WTC11 (cell line): ENCODE measurements at places on chromosomes 6 and 20. TPM values are rescaled to one million over a fixed set of nuclear protein-coding genes. Genes with fewer than 3 reads are reported as not detected.

PPDPF gene
- 170 to 210 TPM (median 205 TPM) in 3 replicates for total RNA-seq

HMGA1 gene
- 2,446 to 2,677 TPM (median 2,610 TPM) in 3 replicates for total RNA-seq

SIM1 gene
- total RNA-seq = 0.09 to 0.11 TPM (median 0.11 TPM) in 3 replicates

DCBLD1 gene
- total RNA-seq = 9.6 to 11.2 TPM (median 10.6 TPM) in 3 replicates

BANF2 gene
- not detected in 3 replicates for total RNA-seq

HLA-DMB gene
- 1.1 to 2.7 TPM (median 2.3 TPM) in 3 replicates for total RNA-seq

GSTA3 gene
- total RNA-seq = not detected in 3 replicates

PRICKLE4 gene
- total RNA-seq = 0.50 to 1.5 TPM (median 0.82 TPM) in 3 replicates

GTF3C6 gene
- total RNA-seq = 65.5 to 69.0 TPM (median 67.0 TPM) in 3 replicates

ANGPT4 gene
- total RNA-seq = 0.20 to 0.32 TPM (median 0.25 TPM) in 3 replicates

- H3K4me3 ChIP-seq = peak overlapping the region; percentile 76
- DNase-seq = no peak
- H3K36me3 ChIP-seq = no peaks in the 10 kb centered on the region
These were observed 93.6 kb downstream of the NCR2 start for GRCh38 chr6:41428996-41429421.

- peaks cover 85% of the 10 kb centered on the region for H3K4me1 ChIP-seq
- peaks cover 39% of the 10 kb centered on the region for H3K27me3 ChIP-seq
- no peak overlapping the region for H3K4me3 ChIP-seq
- H3K27ac ChIP-seq = peak overlapping the region; percentile 71
- H3K36me3 ChIP-seq = 0 out of 2 replicates have a peak, but pooled peaks cover 2% of the 10 kb centered on the region
- no peak for DNase-seq
These were observed 8.6 kb downstream of the BMP7 start for GRCh38 chr20:57257701-57258453.

GRCh38 chr6:109001291-109001894 lies 93.3 kb downstream of the SESN1 start:
- peaks cover 12% of the 10 kb centered on the region for H3K4me1 ChIP-seq
- no peak overlapping the region for H3K4me3 ChIP-seq
- DNase-seq = no peak
- H3K27ac ChIP-seq = no peak overlapping the region

DNA sequence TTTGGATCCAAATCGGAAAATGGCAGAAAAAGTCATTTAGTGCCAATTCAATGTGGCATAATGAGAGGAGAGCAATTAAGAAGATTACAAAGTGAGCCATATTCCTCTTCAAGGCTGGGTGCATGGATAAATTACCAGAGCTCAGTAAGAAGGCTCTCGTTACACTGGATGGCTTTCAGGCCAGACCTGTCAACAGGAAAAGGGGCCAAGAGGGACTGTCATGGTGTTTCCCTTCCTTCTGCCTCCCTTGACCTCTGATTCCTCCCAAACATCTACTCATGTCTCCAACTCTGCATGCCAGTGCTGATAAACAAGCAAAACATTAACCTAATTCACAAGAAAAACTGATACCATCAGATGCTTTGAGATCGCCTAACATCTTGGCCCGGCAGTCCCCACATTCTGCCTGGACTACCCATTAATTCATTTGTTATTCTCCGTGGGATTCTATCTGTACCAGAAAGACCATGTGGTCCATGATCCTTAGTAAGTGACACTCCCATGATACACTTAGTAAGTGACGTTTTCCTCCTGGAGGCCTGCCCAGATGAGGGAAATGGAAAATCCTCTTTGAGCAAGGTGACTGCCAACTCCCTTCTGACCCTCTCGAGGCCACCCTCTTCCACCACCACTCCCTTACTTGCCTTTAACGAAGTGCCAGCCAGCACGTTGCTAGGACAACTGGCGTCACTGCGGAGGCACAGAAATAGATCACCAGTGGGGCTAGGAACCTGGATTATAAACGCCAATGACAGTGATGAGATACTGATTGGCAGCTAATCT lies 239.2 kb downstream of the GMPR start:
- H3K27me3 ChIP-seq = no peaks in the 10 kb centered on the region
- no peak overlapping the region for H3K4me3 ChIP-seq
- H3K27ac ChIP-seq = no peak overlapping the region
- H3K4me1 ChIP-seq = peaks cover 3% of the 10 kb centered on the region

GRCh38 chr6:92479831-92480230 lies 939.5 kb downstream of the EPHA7 start:
- no peak overlapping the region for H3K4me3 ChIP-seq
- H3K4me1 ChIP-seq = no peaks in the 10 kb centered on the region
- no peaks in the 10 kb centered on the region for H3K36me3 ChIP-seq
- no peak for DNase-seq

DNA sequence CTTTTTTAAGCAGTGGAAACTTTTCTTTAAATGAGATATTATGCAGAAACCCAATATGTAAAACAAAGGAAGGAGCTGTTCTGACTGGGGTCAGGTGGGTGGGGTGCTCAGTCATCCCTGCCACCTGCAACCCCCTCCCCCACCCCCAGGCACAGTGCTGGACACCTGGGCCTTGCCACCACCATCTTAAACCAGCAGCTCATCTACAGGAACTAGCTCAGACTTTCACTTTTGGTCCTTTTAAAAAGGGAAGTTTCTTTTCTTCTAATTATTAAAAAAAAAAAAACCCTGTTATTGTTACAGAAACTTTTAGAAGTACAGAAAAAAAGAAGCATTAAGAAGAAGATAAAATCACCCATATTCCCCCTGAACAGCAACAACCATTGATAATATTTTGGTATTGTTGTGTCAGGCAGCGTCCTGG lies 37.1 kb downstream of the PPP1R16B start:
- no peak for DNase-seq
- no peak overlapping the region for H3K4me3 ChIP-seq
- peak overlapping the region; percentile 45; the same call in 1 of the 2 replicates for H3K27ac ChIP-seq
- H3K27me3 ChIP-seq = no peaks in the 10 kb centered on the region
- H3K4me1 ChIP-seq = peaks cover 25% of the 10 kb centered on the region
- H3K36me3 ChIP-seq = no peaks in the 10 kb centered on the region

DNA sequence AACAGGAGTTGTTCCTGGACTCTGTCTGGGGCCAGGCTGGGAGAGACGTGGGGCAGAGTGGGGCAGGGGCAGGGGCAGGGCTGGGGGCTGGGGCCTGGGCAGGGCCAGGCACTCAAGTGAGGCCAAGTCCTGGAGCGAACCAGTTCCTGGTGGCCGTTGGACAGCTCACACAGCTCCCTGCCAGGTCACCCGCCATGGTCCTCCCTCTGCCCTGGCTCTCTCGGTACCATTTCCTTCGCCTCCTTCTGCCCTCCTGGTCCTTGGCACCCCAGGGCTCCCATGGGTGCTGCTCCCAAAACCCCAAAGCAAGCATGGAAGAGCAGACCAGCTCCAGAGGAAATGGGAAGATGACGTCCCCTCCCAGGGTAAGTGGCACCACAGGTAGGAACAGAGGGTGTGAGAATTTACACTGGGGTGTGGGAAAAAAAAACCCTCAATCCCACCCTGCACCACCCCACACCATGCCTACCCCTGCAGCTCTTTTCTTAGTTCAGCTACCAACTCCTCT lies at the start of gene MCCD1:
Gene MCCD1, plus strand, starts transcription at position 142 of the 508 bp plus-strand sequence. Its CDS starts 53 bp downstream, at position 195.
- no peaks in the 10 kb centered on the region for H3K27me3 ChIP-seq
- no peak within 1 kb of the TSS for H3K4me3 ChIP-seq
- peaks cover 42% of the 10 kb centered on the region for H3K36me3 ChIP-seq

DNA sequence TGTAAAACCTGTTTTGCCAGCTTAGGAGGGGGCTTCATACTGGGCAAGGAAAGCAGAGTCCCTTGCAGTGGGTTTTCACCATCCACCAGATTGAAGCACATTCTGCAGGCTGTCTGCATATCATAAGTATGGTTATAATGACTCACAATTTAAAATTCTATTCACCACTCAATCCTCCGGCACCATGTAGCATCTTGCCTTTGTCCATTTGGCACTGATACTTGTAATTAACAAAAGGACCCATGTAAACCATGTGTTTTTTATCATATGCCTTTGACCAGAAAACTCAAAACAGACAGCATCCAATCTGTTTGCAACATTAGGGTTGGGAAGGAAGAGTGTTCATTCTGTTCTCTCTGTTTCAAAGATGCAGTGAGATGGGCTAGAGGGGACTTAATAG lies 3.0 kb downstream of the CD83 start:
- DNase-seq = no peak
- H3K4me1 ChIP-seq = peaks cover 14% of the 10 kb centered on the region
- peaks cover 16% of the 10 kb centered on the region for H3K27me3 ChIP-seq

- DNase-seq = no peak
- no peak overlapping the region for H3K27ac ChIP-seq
- no peak overlapping the region for H3K4me3 ChIP-seq
These were observed 3.7 kb upstream of the SYNDIG1 start for GRCh38 chr20:24465730-24466129.

DNA sequence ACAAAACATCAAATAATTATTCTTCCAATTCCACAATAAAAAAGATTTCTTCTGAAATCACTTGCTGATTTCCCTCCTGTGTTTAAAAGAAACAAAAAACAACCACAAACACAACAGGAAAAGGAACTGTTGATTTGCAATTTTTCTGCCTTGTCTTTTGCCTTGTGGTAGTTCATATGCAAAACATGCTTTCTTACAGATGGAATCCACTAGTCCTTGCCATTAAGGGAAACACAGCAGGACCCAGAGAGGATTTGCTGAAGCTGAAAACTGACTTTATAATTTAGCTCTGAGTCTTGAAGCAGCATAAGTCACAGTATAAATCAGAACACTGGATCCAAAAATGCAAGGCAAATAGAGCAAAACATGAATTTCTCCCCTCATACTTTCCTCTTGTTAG lies 328.8 kb downstream of the PHF3 start:
- peaks cover 6% of the 10 kb centered on the region; the same call in 1 of the 2 replicates for H3K27me3 ChIP-seq
- H3K27ac ChIP-seq = peak overlapping the region; percentile 79
- no peak for DNase-seq

DNA sequence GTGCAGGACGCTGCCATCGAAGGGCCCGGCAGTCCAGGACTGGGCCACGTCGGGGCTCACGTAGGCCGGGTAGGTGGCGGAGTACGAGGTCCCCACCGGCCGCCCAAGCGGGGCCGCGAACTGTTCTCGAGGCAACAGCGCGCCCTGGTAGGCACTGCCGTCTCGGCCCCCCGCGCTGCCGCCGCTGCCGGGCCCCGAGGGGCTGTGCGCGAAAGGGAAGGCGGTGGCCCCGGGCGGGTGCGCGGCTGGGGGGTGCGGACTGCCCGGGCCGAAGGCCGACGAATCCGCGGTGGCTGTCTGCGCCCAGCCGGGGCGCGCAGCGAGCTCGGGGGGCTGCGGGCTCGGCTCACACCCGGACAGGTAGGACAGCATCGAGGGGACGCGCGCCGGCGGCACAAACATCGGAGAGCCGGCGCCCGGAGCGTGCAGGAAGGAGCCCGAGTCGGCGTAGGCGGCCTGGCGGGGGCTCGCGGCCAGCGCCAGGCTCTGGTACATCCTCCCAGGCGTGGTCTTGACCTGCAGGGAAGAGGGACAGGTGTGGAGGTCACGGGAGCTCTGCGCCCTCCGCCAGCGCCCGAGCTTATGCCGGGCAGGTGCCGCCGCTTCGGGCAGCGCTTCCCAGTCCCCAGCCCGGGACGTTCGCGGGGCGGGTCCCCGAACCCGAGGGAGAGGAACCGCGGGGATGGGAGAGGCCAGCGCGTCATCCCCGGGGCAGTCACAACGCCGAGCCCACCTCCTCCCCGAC lies 596 bp downstream of the GATA5 start:
- no peak overlapping the region for H3K27ac ChIP-seq
- DNase-seq = no peak

DNA sequence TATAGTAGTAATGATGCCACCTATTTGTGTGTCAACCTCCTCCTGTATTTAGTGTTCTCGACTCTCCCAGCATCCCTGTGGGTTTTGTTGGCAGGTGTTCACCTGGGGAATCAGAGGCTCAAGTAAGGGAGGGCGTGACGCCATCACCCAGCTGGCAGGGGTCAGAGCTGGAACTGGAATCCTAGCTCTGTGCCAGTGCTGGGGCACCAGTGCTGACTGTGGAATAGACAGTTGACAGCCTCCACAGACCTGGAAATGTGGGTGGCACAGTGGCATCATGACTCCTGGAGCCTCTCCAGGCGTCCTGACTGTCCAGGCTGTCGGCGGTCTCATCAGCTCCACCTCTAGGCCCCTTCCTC lies 102.8 kb downstream of the SYCP2 start:
- peaks cover 38% of the 10 kb centered on the region for H3K27me3 ChIP-seq
- no peak for DNase-seq
- no peaks in the 10 kb centered on the region for H3K36me3 ChIP-seq
- no peak overlapping the region for H3K4me3 ChIP-seq
- peaks cover 10% of the 10 kb centered on the region for H3K4me1 ChIP-seq

DNA sequence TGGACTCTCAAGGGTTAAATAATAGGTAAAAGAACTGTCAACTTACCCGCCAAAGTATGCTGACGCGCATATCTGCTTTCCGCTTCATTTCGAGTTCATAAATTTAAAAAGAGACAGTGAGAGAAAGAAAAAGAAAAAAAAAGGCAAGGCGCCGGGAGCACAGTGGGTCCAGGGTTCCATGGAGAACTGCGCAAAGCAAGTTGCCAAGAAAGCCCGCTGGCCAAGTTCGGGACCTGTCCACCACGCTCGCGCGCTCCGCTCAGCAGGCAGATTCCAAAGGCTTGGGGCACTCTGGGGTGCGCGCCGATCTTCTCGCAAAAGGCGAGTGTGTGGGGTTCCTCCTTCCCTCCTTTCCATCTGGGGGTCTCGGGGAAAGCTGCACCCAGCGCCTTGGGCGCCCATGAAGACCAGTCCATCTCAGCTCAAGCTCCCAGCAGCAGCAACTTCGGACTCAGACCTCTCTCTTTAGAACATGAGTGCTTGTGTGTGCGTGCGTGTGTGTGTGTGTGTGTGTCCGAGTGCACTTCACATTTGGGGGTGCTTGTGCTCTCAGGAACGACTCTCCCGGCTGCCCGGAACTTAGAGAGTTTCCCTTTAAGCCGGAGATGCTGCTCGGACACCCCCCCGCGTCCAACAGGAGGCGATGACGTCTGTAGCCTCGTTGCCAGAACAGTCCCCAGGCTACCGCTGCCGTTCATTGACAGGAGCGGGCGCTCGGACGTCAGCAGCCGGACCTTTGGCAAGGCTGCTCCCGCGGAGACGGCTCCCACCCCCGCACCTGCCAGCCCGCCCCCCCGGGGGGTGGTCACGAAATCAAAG lies 180.0 kb downstream of the TBXT start:
- H3K27me3 ChIP-seq = peaks cover 99% of the 10 kb centered on the region
- peak overlapping the region; percentile 76 for H3K4me3 ChIP-seq
- no peaks in the 10 kb centered on the region for H3K36me3 ChIP-seq
- no peak overlapping the region for H3K27ac ChIP-seq

GRCh38 chr6:122412001-122412400 lies 12.5 kb downstream of the HSF2 start:
- no peak overlapping the region for H3K4me3 ChIP-seq
- H3K4me1 ChIP-seq = peaks cover 15% of the 10 kb centered on the region
- no peak overlapping the region for H3K27ac ChIP-seq
